ENCODE measurements at places on chromosomes 3 and 15.

- no peak for DNase-seq
Observed at GRCh38 chr3:139159356-139159755, 114.7 kb upstream of the PRR23C start.

DNA sequence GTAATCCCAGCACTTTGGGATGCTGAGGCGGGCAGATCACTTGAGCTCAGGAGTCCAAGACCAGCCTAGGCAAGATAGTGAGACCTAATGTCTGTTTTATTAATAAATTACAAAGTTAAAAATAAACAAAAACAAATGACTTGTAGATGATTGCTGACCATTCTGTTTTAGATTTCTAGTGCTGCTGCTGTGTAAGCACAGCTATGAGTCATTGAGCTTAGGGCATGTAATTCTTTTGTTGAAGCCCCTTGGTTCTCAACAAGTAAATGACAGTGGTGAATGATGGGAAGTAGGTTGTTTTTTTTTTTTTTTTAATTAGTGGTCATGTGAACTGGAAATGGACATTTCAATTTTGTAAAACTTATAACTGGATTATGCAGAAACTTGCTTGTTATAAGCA lies 63.3 kb downstream of the LEO1 start:
- peak; percentile 15 for DNase-seq

DNA sequence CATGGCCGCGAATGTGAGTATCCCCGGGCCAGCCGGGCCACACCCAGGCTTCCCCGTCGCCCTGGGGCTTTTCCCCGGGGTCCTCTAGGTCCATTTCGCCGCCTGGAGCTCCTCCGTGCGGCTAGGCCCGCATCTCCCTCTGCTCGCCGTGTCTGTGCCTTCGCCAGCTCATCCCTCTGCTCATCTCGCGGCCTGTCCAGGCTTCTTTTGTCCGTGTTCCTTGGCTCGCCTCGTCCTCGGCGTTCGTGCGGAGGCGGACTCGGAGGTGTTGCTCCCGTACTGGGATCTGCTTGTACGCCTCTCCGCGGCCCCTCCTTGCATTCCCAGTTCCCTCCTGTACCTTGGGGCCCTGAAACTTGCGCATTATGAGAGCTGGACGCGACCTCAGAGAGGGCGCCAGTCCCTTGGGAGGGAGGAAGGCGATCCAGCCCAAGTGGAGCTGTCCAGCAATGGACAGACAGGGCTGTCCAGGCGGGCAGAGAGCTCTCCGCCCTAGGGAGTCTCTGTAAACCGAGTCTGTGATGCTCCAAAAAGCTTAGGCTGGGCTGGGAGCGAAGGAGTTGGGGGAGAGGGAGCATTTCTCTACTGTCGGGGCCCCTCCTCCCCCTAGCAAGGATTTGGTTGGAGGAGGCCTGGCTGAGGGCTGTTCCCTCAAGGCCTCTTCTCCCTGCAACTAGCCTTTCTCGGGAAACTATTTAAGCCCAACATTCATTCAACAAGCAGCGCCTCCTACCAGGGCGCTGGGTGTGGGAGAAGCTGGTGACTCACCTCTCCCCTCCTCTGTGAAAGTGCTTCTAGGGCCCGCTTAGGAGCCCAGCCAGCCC lies 553 bp downstream of the TMEM43 start:
- peak; percentile 89 for DNase-seq

- no peak for DNase-seq
Observed at GRCh38 chr3:42031808-42032480, 59.2 kb upstream of the TRAK1 start.

DNA sequence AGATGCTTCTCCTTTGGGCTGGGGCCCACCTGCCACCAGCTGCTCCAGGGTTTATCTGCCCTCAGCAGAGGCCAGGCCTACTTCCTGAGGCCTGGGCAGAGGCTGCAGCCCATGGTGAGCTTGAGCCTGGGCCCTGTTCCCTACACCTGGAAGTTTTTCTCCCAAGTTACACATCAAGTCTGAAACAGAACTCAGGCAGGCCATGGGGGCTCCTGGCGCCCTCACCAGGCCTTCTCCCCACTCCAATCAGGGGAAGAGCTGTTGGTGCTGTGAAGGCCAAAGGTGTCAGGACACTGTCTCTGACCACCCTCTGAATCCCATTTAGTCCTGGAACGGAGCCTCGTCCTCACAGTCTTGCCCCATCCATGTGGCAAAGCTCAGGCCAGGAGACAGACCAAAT lies 7.3 kb downstream of the VWA5B2 start:
- no peak for DNase-seq

DNA sequence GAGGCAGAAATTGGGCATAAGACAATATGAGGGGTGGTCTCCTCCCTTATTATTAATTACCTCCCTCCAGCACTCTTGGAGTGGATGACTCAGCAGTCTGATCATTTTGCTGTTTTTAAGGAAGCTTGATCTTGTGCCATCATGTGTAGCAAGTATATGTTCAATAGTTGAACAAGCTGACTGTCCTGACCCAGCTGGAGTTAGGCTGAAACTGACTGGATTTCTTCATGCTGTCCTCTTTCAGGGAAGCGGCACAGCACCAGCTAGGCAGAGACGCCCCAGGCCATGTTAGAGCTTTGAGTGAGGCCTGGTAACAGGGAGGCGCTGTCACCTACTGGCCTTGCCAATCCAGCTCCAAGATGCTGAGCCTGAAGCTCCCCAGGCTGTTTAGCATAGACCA lies 54.4 kb upstream of the KIF23 start:
- no peak for DNase-seq

DNA sequence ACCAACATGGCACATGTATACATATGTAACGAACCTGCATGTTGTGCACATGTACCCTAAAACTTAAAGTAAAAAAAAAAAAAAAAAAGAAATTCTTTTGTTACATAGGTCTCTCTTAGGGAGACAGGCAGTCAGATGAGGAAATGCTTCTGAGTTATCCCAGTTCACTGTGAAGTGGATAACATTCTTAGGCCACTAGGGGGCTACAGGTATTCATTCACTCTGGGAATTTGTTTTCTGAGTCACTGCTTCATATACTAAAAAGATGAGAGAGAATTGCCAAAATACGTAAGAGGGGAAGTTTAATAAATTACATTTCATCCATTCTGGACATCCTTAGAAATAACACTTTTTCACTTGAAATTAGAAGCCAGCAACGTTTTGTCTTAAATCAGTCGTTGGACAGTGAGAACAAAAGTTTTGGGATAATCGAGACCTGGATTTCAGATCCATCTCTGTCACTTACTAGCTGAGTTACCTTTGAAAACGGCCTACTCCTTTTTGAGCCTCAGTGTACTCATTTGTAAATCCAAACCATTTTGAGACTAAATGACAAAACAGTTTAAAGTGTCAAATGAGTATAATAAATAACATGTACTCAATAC lies 738.4 kb upstream of the ALCAM start:
- peak; percentile 61 for DNase-seq

GRCh38 chr15:32981536-32981935 lies 213.0 kb downstream of the FMN1 start:
- no peak for DNase-seq

DNA sequence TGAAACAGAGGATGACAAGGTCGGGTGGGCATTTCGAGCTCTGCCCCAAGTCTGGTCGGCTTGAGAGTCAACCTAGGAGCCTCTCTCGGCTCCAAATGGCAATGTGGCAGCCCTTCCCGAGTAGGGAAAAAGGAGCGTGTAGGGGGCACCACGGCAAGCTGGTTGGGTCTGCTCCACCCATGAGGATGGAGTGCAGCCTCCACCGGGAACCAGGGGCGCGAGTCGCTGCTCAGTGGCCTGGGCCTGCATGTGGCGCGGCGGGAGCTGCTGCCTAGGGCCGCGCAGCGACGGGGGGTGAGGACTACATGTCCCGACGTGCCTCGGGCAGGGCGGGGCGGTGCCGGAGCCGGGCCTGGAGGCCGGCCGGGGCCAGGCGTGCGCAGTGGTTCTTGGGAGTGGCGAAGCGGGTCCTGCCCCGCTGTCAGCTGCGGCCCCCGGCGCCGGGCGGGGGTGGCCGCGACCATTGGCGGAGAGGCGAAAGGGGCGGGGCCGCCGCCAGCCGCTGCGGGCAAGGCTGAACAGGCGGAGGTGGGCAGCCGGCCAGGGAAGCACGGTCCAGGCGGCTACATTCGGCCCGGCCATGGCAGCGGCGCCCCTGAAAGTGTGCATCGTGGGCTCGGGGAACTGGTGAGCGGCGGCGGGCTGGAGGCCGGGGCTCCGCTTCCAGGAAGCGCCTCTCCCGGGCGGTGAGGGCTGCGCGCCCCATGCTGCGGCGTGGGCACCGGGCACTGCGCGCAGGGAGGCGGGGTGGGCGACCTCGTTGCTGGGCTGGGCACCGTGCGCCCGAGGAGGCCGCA lies at the start of gene GPD1L:
TSS of gene GPD1L (plus strand) at position 489 of the 797 bp plus-strand sequence. CDS start at position 581, 92 bp downstream.
- peak; percentile 97 for DNase-seq

DNA sequence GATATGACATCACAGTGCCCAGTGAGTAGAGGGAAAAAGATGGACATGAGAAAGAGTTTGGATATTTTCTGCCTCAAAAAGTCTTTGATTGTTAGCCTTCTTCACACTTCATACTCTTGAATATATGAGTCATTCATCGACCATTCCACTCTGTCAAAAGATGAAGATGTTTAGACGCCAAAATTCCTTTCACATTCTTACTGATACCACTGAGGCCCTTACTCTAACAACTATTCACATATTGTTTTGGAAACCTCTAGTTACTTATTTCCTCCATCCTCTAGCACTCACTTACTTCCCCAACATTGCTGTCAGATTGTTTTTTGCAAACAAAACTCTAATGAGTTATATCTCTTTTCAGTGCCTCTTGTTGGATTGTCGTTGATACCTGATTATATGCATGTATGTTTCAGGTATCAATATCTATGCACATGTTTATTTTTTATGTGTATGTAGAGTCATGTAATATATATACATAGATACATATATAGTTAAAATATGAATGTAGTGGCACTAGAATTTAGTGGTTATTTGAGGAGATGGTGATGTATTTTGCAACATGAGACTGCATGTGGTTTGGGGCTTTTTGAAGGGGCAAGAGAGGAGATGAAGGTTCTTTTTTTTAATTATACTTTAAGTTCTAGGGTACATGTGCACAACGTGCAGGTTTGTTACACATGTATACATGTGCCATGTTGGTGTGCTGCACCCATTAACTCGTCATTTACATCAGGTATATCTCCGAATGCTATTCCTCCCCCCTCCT lies 40.0 kb upstream of the OR5H6 start:
- no peak for DNase-seq

- no peak for DNase-seq
Observed at GRCh38 chr15:62941699-62942098, 100.8 kb upstream of the TPM1 start.

DNA sequence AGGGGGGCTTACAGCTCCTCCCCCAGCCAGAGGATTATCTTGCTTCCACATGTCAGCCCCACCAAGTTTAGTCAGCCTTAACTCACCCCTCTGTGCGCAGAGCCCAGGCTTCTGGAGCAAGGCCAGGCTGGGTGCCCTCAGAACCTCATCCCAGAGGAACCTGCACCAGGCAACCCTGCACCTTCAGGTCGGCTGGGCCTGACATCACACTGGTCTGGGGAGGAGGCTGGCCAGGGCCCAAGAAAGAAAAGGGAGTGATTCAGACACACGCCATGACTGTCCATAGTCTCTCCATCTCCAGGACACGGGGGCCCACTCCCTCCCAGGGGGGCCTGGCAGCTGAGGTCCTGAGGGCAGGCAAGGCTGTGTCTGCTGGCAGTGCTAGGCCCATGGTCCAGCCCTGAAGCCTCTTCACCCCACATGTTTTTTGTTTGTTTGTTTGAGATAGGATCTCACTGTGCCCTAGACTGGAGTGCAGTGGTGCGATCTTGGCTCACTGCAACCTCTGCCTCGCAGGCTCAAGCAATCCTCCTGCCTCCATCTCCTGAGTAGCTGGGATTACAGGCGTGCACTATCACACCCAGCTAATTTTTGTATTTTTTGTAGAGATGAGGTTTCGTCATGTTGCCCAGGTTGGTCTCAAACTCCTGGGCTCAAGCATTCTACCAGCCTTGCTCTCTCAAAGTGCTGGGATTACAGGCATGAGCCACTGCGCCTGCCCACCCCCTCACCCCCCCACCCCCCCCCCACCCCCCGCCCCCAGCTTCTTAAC lies 11.1 kb downstream of the TNK2 start:
- peak; percentile 75 for DNase-seq

DNA sequence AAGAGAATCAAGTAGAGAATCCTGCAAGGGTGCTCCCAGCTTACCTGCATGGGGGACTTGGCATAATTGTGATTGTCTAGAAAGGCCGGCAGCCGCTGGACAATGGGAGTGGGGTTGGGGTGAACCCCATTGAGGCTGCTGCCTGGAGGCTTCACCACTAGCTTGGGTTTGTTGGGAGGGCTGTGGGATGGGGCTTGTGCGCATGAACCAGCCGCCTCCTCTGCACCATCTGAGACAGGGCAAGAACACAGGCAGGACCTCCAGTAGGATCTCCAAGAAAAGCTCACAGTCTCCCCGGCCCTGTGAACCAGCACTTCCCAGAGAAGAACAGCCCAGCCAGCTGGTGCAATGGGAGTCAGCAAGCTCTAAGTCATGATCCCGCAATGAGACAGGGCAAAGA lies 39.8 kb downstream of the SEMA3G start:
- no peak for DNase-seq

GRCh38 chr15:43317566-43318184 lies 12.7 kb downstream of the LCMT2 start:
- DNase-seq: no peak

DNA sequence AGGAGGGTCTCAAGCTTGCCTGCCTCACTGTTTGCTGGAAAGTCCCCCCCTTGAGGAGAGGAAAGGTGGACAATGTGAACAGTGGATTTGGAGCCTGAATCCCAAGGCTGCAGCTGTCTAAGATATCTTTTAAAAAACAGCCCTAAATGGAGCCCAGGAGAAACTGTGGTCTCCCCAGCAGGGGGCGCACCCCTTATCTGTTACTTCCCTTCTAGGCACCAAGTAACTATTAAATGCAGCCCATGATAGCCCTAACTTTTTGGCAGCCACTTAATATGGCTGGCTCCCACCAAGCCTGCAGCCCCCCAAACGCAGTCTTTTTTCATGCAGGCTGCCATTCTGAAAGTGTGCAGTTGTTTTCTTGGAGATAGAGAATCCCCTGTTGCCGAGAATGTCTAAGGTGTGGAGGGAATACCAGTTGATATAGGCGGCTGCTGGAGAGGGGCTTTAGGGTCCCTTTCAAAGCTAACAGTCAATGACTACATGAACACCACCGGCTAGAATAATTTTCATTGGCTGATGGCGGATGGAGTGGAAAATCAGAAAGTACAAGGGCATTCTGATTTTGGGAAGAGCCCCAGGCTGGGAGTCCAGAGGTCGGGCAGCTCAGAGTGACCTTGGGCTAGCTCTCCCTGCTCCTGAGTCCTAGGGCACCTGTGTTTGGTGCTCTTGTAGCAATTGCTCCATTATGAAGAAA lies 1.3 kb downstream of the RHCG start:
- no peak for DNase-seq

GRCh38 chr3:155995525-155996370 lies 124.6 kb upstream of the KCNAB1 start:
- DNase-seq: peak; percentile 53

GRCh38 chr15:81254916-81255290 lies 58.2 kb downstream of the IL16 start:
- DNase-seq: no peak

GRCh38 chr15:71707230-71708050 lies 102.9 kb upstream of the NR2E3 start:
- peak; percentile 52 for DNase-seq

GRCh38 chr15:92883163-92883875 lies 16.8 kb upstream of the CHD2 start:
- DNase-seq: no peak

GRCh38 chr15:35925275-35926006 lies 379.5 kb upstream of the DPH6 start:
- no peak for DNase-seq

- no peak for DNase-seq
Observed at GRCh38 chr3:46353647-46354410, at the start of gene CCR2. TSS of gene CCR2 (plus strand) at chr3:46354111. CDS start at chr3:46357528, 3,417 bp downstream.
